ENCODE measurements at places on chromosomes 13 and 19.

DNA sequence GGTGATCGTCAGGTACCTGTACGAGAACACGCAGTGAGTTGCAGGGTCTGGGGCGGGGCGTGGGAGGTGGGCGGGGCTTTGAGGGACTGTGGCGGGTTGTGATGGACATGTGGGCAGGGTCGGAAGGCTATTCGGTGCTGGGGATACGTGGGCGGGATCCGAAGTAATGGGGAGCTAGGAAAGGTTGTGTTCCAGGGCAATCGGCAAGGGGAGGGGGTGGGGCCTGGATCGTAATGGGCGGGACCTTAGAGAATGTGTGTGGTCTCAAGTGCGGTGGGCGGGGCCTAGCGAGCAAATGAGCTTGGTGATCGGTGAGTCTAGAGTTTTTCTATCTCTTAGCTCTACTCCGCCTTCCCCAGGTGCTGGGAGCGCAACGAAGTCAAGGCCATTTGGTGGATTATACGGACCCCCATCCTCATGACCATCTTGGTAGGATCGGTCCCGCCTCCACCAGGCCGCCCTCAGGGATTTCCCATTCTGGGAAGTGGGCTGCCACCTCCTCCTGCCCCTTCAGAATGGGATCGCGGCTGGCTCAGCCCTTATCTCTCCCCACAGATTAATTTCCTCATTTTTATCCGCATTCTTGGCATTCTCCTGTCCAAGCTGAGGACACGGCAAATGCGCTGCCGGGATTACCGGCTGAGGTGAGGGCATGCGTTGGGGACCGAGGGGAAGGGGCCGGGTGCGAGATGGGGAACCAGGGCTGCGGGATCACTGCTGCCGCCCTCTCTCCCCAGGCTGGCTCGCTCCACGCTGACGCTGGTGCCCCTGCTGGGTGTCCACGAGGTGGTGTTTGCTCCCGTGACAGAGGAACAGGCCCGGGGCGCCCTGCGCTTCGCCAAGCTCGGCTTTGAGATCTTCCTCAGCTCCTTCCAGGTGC lies 9.6 kb downstream of the GIPR start:
- DNase-seq = peak; percentile 95

DNA sequence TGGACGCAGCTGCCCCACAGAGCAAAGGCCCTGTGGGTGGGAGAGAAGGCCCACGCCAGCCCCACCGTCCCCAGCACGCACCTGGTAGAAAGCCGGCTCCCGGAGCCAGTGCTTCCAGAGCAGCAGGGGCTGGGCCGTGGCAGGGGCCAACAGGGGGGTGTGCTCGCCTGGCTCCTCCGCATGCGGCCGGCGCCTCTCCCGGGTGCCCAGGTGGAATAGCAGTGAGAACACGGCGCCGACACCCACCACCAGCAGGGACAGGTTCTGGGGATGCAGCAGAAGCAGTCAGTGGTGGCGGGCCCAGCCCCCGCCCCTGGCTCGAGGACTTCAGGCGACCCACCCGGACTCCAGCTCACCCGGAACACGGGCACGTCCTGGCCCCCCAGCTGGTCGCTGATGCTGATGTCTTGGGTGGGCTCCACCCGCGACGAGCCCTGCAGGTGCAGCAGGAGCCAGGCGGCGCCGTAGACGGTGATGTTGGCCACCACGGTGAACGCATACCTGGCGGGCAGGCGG lies 8.9 kb downstream of the TEKTIP1 start:
- DNase-seq = no peak

DNA sequence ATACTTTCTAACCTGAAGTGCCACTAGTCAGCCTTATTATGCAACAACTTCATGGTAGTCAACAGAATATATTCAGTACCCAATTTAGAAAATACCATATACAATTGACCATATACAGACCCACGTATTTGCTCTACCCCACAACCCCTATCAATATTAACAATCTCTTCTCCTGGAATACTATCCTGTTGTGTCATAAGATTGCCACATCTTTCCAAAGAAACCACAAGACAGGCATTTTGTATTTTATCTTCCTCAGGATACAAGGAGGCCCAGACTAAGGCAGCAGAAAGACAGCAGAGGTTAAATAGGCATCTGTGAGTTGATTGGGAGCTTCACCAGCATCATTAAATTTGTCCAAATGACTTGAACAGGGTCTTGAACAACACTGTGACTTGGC lies 4.5 kb downstream of the SPART start:
- peak; percentile 74 for DNase-seq

DNA sequence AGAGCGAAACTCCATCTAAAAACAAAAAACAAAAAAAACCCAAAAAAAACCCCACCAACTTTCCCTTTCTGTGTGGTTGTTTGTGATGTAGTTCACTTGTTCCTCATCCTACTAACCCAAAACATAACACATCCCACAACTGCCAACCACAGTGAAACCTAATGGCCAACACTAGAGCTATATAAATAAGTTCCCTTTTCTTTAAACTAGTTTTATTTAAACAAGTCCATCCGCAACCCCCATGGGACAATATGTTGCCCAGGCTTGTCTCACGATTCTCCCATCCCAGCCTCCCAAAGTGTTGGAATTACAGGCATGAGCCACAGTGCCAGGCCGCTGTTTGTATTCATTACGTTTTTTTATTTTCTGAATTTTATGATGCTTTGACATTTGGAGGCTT lies 71.2 kb upstream of the ADGRE5 start:
- no peak for DNase-seq

- DNase-seq = no peak
Observed at GRCh38 chr13:61812286-61812685, 396.6 kb upstream of the PCDH20 start.

DNA sequence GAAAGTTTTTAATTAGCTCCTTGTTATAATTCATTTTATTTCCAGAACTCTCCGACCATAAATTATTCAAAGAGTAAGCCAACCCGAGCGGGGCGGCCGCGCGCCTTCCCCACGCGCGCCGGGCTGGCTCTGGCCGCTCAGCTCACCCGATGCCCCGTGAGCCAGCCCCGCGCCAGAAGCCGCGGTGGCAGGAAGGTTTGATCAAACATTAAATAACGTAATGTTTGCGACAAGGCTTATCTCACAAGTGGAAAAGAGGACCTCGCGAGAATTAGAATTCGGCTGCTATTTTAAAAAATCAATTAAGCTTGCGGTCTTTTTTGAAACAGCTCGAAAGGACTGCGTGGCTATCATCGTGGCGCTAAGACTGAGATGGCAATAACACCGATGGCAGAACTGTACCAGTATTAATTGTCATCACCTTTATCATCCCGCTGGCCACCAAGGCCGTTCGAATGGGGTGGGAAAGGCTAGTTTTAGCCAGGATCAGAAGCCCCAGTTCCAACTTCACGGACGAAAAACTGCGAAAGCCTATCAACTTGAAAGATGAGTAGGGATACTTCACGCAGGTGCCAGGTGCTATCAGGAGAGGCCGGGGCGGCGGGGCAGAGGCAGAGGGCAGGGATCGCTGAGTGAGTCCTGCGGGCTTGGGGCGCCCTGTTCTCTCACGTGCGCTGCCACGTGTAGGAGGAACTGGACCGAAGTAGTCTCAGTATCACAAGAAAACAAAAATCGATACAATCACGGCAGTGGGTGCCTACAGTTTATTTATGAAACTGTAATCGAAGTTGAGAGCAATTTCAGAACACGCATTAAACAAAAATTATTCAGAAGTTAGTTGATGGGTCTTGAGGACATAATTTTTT lies 6.4 kb downstream of the POU4F1 start:
- DNase-seq = no peak

GRCh38 chr19:17567940-17568339 lies 12.5 kb downstream of the COLGALT1 start:
- DNase-seq = no peak

- DNase-seq = no peak
Observed at GRCh38 chr13:103188713-103189326, 122.6 kb upstream of the SLC10A2 start.

GRCh38 chr13:38763446-38764381 lies 76.8 kb downstream of the FREM2 start:
- DNase-seq = peak; percentile 9

DNA sequence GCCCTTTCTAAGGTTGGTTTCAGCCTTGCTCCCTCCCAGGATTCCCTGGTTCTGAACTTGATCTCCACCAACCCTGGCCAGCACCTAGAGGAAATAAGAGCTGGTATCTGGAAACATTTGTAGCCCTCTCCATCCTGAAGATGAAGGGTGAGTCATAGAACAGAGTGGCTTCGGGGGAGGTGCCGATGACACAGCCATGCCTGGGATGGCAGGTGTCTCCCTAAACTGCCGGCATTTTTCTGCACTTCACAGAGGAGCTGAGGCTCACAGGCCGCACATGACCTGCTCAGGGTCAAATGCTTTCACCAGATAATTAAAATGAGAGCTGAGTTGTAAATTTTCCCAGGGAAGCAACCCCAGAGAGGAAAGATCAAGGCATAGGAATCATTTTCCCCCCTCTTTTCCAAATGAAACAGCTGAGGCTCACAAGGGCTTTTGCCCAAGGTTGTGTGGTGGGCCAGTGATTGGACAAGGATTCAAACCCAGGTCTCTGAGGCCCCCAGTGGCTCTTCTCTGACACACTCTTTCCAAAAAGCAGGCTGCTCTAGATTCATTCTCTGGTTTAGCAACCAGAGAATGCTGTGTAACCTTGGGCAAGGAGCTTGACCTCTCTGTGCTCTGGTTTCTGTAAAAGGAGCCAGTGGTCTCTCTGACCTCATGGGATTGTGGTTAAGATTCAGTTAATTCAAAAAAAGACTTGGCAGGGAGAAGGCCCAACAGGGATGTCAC lies 1.2 kb upstream of the SLC25A42 start:
- DNase-seq = peak; percentile 63

- DNase-seq = peak; percentile 90
Observed at GRCh38 chr19:37334179-37335071, 36.5 kb upstream of the ZNF527 start.

- no peak for DNase-seq
Observed at GRCh38 chr19:46067691-46068090, 26.9 kb upstream of the IGFL4 start.

DNA sequence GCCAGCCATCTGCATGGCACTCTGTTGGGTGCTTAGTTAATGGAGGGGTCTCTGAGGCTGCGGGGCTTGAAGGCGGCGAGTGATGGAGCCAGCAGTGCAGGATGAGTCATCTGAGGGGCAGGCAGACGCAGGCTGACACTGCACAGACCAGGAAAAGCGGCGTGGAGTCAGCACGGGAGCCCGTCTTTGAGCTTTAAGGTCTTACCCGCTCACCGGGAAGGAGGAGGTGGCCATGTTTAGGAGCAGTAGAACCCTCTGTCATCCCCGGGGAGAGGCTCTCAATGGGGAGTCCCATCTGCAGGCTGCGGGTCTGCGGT lies 13.1 kb downstream of the NAXD start:
- no peak for DNase-seq

DNA sequence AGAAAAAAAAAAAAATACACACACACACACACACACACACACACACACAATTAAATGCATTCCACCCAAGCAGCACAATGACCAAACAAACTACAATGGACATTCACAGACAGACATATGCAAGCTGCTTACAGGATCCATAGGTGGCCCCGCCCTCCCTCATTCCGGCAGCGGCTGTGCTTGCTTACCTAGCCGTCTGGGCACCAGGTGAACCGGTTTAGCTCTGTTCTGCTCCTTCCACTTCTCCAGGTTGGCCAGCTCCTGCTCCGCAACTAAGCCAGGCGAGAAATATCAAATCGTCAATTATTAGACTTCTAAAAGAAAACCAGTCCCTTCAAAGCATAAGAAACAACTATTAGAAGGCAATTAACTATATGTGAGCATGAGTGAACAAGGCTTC lies 23.1 kb downstream of the EPSTI1 start:
- no peak for DNase-seq

DNA sequence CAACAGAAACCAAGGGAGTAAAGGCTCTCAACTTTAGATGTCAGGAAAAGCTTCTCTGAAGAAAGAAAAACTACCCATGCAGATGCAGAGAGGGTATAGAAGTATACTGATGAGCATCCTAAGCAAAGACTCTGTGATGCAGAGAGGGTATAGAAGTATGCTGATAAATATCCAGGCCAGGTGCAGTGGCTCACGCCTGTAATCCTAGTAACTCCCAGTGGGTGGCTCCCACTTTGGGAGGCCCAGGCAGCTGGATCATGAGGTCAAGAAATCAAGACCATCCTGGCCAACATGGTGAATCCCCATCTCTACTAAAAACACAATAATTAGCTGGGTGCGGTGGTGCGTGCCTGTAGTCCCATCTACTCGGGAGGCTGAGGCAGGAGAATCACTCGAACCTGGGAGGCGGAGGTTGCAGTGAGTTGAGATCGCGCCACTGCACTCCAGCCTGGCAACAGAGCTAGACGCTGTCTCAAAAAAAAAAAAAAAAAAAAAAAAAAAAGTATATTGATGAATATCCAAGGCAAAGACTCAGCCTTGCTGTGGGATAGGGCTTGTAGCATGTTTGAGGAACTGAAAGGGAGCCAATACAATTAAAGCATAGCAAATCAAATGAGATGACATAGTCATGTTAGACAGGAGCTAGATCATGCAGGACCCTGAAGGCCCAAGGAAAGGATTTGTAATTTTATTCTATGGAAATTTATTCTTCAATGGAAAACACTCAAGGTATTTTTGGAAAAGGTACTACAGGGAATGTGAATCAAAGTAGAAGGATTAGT lies 14.9 kb downstream of the UBL3 start:
- DNase-seq = no peak

GRCh38 chr19:33647146-33647545 lies 25.4 kb downstream of the CHST8 start:
- no peak for DNase-seq
